A549 treated with RU486 at 1 μM for 4 hours (cell line): ENCODE measurements at places on chromosomes 7 and 10. TPM values are rescaled to one million over a fixed set of nuclear protein-coding genes. Genes with fewer than 3 reads are reported as not detected.

WDFY4 gene
- not detected in 5 replicates for total RNA-seq

NUTM2D gene
- total RNA-seq: 1.0 to 1.8 TPM (median 1.4 TPM) in 5 replicates

EN2 gene
- total RNA-seq: 0.62 to 1.0 TPM (median 0.94 TPM) in 5 replicates

FAM25C gene
- total RNA-seq: 2.4 to 3.8 TPM (median 2.5 TPM) in 3 of 5 replicates, not detected in the others

ING3 gene
- total RNA-seq: 4.8 to 7.6 TPM (median 5.4 TPM) in 5 replicates

RAB19 gene
- not detected in 5 replicates for total RNA-seq

C10orf71 gene
- not detected in 5 replicates for total RNA-seq

C7orf25 gene
- 1.5 to 4.8 TPM (median 3.1 TPM) in 5 replicates for total RNA-seq

IFIT1B gene
- not detected in 5 replicates for total RNA-seq
